ENCODE measurements at places on chromosomes 1 and 21. TPM values are rescaled to one million over a fixed set of nuclear protein-coding genes. Genes with fewer than 3 reads are reported as not detected.

IQGAP3 gene
- not detected for total RNA-seq

AMY1C gene
- total RNA-seq, result 0.66 TPM

GRCh38 chr1:199639453-199639852 lies 388.1 kb upstream of the NR5A2 start:
- no peak for DNase-seq

DNA sequence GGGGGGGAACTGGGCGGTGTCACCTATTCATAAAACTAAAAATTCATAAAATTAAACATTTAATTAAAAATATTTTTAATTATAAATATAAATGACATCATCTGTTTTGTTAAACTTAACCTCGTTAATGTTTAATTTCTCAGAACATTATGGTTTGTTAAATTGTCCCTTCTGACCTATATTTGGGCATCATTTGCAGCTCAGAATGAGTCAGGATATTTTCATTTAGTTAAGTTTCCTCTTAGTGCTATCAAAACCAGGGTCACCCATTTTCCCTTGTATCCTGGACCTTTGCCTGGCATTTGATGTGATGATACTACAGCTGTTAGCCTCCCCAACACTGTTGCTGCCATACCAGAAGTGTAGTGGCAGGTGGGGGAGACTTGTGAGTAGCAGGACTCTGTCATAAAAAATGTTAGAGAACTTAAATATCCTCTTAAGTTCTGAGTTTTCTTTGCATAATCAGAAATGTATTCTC lies 30.3 kb downstream of the TSNAX start:
- no peak for DNase-seq

- DNase-seq, result no peak
These were observed 76.6 kb downstream of the TMEM200B start for GRCh38 chr1:29047142-29047541.

- no peak for DNase-seq
These were observed 2.6 kb downstream of the RER1 start for GRCh38 chr1:2394220-2394619.

DNA sequence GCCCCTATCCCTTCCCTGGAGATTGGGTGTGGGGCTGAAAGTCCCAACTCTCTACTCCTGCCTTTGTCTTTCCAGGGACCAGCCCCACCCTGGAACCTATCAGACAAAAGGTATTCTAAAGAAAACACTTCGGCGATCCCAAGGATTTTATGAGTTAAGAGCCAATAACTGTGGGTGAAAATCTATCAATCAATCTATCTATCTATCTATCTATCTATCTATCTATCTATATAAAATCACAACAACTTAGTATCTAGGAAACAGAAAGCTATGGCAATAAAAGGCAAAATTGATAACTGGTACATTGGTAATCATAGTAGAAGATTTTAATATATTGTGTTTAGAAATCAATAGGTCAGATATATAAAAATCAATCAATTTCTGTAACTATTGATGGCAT lies 22.9 kb downstream of the TRIM11 start:
- DNase-seq, result no peak

KCTD3 gene
- 31.6 TPM for total RNA-seq

CAMSAP2 gene
- total RNA-seq, result 8.8 TPM

GRCh38 chr1:9183441-9183840 lies 51.1 kb upstream of the H6PD start:
- no peak for DNase-seq

- peak; percentile 6 for DNase-seq
These were observed 48.2 kb downstream of the ELK4 start for GRCh38 chr1:205583461-205584130.

GNG4 gene
- total RNA-seq, result 0.66 TPM

GRCh38 chr21:42189431-42189830 lies 29.5 kb upstream of the ABCG1 start:
- no peak for DNase-seq

LIN28A gene
- not detected for total RNA-seq

GRCh38 chr1:211676761-211677160 lies 1.3 kb upstream of the NEK2 start:
- DNase-seq, result no peak

GRCh38 chr1:94713472-94714141 lies 106.5 kb upstream of the SLC44A3 start:
- peak; percentile 52 for DNase-seq

DNA sequence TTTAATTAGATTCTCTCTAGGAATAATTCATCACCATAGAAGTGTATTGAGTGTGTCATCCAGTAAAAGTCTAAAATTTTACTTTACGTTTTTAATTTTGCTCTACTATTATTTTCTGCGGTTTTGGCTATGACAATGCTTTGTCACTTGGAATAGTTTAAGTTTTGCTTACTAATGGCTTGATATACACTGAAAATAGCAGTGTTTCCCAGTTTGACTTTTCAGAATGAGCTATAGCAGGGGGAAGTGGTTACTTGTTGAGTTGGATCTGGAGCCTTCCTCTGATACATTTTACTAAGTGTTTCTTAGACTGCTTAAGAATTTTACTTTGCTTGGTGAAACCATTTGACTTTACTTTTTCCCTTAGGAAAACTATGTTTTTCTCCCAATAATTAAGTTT lies 5.0 kb downstream of the DNAJC16 start:
- DNase-seq, result no peak

TDRD10 gene
- 0.52 TPM for total RNA-seq

DNA sequence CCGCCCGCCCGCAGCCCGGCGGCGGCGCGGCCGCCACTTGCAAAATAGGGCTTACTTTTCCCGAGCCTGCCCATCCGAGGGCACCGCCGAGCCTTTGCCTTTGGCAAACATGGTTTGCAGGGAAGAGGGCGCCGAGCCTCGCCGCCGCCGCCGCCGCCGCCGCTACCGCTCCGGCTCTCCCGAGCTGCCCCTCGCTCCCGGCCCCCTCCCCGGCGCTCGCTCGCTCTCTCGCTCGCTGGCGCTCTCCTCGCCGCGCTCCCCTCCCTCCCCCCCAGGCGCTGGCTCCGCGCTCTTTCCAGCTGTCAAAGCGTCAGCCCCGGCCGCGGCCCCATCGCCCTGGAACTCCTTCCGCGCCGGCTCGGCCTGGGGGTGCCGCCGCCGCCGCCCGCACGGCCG lies 298 bp downstream of the SSBP3 start:
- DNase-seq, result no peak

DNA sequence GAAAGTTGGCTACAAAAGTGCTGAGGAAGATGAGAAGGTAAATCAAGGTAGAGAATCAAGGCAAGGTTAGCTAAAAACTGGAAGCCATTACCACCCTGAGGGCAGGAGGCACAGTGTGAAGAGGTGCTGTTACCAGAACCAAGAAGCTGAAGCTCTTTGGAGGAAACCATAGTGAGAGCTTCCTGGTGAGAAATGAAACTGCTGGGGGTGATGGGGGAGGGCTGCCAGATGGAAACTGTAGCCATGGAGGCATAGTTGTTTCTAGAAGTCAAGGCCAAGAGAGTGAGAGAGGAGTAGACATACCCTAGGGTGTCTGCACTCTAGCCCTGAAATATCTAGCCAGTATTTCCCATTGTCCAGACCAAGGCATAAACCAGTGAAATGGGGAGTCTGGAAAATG lies 28.7 kb downstream of the IFI44 start:
- no peak for DNase-seq

DNA sequence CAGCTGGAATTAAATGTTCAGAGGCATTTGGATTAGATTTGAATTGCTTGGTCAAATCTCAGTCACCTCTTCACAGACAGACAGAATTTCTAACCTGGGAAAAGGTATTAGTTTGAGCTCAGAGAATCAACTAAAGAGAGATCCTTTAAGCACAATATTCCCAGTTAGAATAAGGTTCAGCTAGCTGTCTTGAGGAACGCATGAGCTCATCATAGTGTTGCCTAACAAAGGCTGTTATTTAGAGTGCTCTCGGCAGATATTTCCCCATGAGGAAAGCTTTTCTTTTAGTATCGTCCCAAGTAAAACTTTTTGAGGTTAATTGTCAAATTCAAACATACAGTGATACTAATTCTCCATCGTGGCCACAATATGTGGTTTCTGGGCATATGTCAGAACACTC lies 269.9 kb downstream of the HLX start:
- DNase-seq, result no peak

- no peak for DNase-seq
These were observed 151.7 kb upstream of the NEGR1 start for GRCh38 chr1:72434070-72434469.

- peak; percentile 88 for DNase-seq
These were observed 4.1 kb upstream of the SH3BGRL3 start for GRCh38 chr1:26275580-26276431.

GRCh38 chr1:184643661-184644060 lies 111.0 kb downstream of the EDEM3 start:
- DNase-seq, result no peak

- DNase-seq, result no peak
These were observed 8.3 kb downstream of the SDE2 start for GRCh38 chr1:225990705-225991464.

- no peak for DNase-seq
These were observed 352 bp downstream of the MEX3A start for GRCh38 chr1:156081917-156082308.

C1QC gene
- total RNA-seq, result 103 TPM

DNA sequence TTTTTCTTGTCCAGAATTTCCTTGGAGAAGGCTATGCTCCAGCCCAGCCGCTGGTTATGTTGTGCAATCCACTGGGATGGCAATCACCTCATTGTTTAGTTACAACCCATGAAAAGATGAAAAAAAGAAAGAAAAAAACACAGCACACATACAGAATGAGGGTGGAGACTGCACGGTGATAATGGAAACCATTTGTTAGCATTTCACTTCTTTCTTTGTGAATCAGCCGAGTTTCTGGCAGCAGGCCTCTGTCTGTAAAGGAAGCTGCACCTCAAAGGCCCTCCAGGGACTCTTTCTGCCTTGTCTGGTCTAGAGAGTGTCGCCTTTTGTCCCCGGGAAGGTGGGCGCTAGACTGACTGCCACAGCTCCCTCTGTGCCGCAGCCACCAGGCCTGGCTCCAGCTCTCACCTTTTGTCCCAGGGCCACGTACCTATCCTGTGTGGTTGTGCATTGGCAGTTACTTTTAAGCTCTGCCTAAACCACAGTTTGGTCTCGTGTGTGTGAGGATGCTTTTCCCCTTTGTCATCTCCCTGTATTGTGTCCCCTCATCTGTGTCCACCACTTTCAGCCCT lies 35.6 kb downstream of the NGF start:
- no peak for DNase-seq

KCNJ9 gene
- not detected for total RNA-seq

DNA sequence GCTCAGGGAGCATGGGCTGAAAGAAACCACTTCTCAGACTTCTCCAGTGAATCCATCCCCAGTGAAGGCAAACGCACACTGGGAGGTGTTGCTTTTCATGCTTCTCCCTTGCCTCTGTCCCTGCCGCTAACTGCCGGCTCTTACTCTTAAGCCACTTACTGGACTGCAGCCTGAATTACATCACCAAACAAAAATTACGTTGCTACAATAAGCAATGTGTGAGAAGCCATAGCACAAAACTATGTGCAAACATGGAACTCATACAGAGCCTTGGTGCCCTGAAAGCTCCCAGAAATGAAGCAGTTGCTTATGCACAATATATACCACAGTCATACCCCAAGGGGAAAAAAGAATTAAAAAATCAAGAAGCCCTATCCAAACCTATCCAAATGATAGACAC lies 375.2 kb downstream of the KCNH1 start:
- DNase-seq, result no peak

DNA sequence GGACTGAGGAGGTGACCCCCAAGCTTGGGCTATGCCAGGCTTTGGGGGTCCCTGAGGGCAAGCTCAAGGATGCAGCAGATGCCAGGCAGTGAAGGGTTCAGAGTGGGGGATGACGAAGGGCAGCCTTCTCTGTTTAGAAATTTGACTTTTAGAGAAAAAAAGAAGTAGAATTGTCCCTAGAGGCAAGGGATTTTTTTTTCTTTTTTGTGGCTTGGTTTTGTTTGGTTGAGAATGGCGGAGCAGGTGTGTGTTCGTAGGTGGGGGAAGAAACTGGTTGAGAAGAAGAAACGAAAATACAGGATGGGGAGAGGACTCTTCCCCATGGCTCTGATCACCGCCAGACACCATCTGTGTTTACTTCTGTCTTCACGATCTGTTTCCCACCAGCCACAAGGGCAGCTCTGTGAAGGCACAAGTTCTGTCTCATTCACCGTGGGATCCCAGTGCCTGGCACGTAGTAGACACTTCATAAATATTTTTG lies 8.2 kb downstream of the PLA2G5 start:
- DNase-seq, result no peak

LCE1E gene
- total RNA-seq, result not detected

DNA sequence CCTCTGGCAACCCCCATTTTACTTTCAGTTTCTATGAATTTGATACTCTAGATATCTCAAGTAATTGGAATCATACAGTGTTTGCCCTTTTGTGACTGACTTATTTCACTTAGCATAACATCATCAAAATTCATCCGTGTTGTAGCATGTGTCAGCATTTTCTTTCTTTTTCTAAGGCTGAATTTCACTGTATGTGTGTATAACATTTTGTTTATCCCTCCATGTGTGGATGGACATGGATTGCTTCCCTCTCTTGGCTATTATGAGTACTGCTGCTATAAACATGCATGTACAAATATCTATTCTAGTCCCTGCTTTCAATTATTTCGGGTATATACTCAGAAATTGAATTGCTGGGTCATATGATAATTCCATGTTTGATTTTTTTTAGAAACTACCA lies 97.3 kb downstream of the MAP3K21 start:
- DNase-seq, result no peak

- DNase-seq, result no peak
These were observed 133.7 kb downstream of the RUNX1 start for GRCh38 chr21:34915364-34915841.

DNA sequence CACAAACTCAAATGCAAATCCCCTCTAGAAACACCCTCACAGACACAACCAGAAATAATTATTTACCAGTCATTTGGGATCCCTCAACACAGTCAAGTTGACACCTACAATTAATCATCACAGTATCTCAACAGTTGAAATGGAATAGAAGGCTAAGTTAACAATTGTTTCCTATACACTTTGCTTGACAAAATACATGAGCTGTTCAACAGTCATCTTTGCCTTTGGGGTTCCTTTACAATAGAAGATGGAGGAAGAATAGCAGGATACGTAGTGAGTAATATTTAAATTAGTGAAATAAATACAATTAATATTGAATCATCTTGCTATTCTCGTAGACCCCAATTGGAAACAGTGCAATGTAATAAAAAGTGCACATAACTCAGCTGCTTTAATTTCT lies 487.3 kb upstream of the ADAMTS5 start:
- no peak for DNase-seq

GRCh38 chr1:1212780-1213344 lies 1.1 kb downstream of the TNFRSF4 start:
- DNase-seq, result no peak

DNA sequence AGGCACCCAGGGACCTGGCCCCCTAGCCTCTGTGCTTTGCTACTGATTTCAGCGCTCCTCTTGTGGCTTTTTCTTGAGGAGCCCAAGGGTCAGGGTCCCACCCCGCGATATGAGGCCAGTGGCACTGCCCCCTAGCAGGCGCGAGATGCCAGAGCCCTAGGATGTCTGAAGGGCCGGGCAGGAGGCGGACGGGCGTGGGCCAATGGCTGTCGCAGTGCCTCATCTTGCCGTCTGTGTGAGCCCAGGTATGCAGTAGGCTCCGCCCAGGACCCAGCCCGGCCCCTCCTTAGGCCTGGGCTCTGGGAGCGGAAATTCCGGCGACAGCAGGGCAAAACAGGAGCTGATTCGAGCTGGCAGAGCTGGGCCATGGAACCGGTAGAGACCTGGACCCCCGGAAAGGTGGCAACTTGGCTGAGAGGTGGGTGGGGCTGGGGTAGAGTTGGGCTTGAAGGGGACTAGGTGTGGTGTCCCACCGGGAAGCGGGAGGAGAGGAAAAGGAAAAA lies at the start of gene CNKSR1:
TSS of gene CNKSR1 (plus strand) at position 310 of the 503 bp plus-strand sequence. CDS start at position 367, 57 bp downstream.
- peak; percentile 87 for DNase-seq

GRCh38 chr1:159009704-159010361 lies at the start of gene IFI16:
TSS of gene IFI16 (plus strand) at chr1:159009907. CDS start at chr1:159014681, 4,774 bp downstream.
- DNase-seq, result peak; percentile 23

FCRL2 gene
- total RNA-seq, result not detected

UBL4B gene
- total RNA-seq, result not detected

Measured in body of pancreas (tissue), 4 donors.